ENCODE measurements at places on chromosomes 7 and 10.
A peak's percentile ranks its signal among the peaks of the same experiment; 100 is the strongest.

DNA sequence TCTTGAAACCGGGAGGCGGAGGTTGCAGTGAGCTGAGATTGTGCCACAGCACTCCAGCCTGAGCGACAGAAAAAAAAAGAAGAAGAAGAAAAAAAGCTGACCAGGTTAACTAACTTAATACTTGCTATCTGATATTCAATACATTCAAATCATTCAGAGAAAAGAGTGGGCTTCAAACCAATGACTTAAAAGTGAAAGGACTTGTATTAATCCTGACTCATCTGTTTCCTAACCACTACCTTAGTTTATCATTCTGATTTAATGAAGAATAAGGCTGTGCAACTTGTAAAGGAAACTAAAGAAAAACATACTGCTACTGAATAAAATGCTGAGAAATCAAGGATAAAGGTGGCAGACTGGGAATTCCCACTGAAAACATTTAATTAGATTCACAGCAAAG lies 128.4 kb downstream of the NRBF2 start:
- no peak for DNase-seq

- DNase-seq: no peak
These were observed 36.7 kb downstream of the SLIT1 start for GRCh38 chr10:97149079-97149531.

DNA sequence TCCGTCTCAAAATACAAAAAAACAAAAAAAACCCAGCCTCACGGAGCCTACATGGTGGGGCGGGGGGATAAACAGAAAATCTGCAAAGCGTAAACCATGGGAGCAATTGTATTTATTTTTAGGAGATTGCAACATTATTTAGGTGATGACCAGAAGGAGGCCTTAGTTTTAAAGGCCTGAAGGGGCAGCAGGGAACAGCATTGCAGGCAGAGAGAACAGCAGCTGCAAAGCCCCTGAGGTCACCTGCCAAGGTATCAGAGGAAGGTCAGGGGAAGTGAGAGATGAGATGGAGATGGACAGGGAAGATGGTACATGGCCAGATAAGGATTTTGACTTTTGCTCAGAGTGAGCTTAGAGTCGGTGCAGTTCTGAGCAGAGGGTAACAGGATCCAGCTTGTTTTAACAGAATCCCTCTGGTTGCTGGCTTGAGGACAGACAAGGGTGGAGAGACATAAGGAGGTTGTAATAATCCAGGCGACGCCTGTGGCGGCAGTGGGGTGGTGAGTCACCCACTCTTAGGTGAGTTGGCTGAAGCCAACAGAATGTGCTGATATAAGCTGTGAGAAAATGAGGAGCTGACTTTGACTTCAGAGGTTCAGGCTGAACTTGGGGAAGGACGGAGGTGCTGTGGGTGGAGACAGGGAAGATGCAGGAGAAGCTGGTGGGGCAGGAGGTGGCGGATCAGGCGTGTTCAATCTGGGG lies 82.3 kb upstream of the GTF2I start:
- DNase-seq: no peak

GRCh38 chr7:26978146-26978545 lies 113.8 kb upstream of the SKAP2 start:
- DNase-seq: no peak

DNA sequence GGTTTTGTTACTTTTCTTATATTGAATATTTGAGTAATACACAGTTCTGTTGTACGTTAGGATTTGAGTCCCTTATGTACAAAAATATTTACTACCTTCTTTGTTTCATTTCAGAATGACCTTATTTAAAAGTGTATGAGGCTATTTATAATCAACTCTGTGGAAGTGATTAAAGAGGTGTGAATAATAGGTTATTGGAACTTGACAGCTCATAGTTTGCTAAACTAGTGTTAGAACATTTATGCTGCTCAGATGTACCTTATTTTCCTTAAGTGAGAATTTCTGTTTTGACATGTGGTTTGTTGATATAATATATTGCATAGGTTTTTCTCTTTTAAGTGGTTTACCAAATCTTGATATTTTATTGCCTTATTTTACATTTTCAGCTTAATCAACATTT lies 105.5 kb downstream of the ZEB1 start:
- no peak for DNase-seq

DNA sequence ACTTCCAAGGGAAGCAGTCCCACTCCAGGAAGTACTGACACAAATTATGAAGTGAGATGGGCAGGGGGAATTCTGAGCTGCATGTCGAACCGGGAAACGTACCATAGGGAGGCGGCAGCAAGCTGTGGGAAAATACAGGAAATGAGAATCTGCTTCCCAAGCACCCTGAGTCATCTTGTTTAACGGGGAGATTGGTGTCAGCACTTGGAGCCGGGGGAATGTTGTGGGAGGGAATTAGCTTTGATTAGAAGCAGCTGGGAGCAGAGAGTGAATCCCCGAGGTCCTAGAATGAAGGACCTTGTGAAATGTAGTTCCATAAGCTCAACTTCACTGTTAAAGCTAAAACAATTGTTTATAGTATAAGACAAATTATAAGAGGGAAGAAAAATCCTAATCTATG lies 141.4 kb upstream of the PRKCQ start:
- DNase-seq: peak; percentile 72

DNA sequence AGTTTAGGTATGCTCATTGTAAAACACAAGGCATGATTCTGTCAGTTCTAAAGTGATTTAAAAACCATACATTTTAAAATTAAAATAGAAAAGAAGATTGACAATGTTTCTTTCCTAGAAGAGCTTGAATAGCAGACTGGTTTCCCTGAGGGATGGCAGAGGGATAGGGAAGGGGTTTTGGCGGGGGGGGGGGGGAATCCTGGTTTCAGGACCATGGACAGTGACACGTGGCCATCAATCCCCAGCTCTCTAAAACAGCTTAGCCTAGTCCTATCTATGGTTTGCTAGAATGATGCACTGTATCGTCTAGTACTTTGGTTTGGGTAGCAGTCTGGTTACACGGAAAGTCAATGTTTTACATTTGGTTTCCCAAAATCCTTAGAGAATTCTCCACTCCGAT lies 88.7 kb downstream of the PHYHIPL start:
- DNase-seq: no peak

GRCh38 chr10:30603589-30603988 lies 26.0 kb downstream of the LYZL2 start:
- no peak for DNase-seq

- DNase-seq: no peak
These were observed 359.9 kb downstream of the GLRX3 start for GRCh38 chr10:130495891-130496636.

GRCh38 chr7:104775531-104775930 lies 238.5 kb upstream of the KMT2E start:
- no peak for DNase-seq

- DNase-seq: no peak
These were observed 4.6 kb upstream of the SERPINE1 start for GRCh38 chr7:101121991-101122932.

GRCh38 chr10:112213836-112214235 lies 30.3 kb upstream of the GPAM start:
- DNase-seq: no peak
